Upper lobe of left lung (tissue), 6 donors: ENCODE measurements at places on chromosomes 1 and 21. TPM values are rescaled to one million over a fixed set of nuclear protein-coding genes. Genes with fewer than 3 reads are reported as not detected.

ACTN2 gene
- 1.4 TPM for total RNA-seq

LORICRIN gene
- total RNA-seq = not detected

REN gene
- total RNA-seq = 0.64 TPM

FOXO6 gene
- total RNA-seq = 0.31 TPM

TDRD10 gene
- total RNA-seq = 6.2 TPM

CDCA8 gene
- 2.0 TPM for total RNA-seq

A3GALT2 gene
- 0.91 TPM for total RNA-seq

HYI gene
- 259 TPM for total RNA-seq

C1orf167 gene
- 11.4 TPM for total RNA-seq

MUTYH gene
- total RNA-seq = 22.3 TPM

HFM1 gene
- 0.30 TPM for total RNA-seq

BEND5 gene
- 14.5 TPM for total RNA-seq

DNA sequence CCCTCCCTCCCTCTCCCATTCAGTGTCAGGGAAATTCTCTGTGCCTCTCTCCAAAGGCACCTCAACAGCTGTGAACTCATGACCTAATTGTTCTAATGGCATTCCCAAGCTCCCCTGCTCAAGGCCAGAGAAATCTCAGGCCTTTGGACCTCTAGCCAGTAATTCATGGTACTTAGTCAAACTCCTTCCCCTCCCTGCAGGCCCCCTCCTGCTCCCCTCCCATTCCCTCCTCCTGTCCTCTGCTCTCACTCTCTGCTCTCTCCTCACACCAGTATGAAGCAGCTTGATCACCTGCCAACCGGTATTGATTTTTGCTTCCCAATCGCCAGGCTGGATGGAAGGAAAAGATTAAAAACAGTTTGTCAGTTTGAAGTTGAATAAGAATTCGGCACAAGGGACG, 370.5 kb upstream of the PBX1 start:
- DNase-seq = no peak

GRCh38 chr1:156840186-156840897, 18.6 kb downstream of the INSRR start:
- DNase-seq = no peak

GRCh38 chr1:246193537-246193936, 313.5 kb downstream of the SMYD3 start:
- DNase-seq = no peak

- DNase-seq = no peak
Observed at GRCh38 chr1:174005032-174005431, 17.1 kb downstream of the RC3H1 start.

DNA sequence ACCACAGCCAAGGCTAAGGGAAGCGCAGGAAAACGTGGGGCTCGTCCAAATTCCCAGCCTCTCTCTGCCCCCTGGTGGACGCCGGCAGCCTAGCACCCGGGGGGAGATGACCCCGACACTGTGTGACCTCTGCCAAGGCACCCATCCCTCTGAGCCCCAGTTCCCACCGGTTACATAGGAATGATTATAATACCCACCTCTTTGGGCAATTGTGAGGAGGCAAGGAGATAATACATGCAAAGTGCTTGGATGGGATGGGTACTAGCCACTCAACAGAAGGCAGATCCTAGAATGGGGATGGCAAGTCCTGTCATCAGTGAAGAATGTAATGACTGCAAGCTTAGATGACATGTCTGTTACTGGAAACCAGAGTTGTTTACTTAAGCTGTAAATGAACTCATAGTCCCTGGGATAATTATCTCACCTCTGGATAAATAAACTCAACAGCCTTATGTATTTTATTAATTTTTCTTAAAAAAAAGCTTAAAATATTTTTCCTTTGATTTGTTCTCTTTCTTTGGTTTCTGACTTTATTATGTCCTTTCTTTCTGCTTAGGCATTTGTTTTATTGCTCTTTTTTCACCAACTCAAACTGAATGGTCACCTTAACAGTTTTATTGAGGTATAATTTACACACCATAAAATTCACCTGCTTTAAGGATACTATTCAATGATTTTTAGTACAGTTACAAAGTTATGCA, 11.3 kb upstream of the BMP8B start:
- DNase-seq = peak; percentile 92

DNA sequence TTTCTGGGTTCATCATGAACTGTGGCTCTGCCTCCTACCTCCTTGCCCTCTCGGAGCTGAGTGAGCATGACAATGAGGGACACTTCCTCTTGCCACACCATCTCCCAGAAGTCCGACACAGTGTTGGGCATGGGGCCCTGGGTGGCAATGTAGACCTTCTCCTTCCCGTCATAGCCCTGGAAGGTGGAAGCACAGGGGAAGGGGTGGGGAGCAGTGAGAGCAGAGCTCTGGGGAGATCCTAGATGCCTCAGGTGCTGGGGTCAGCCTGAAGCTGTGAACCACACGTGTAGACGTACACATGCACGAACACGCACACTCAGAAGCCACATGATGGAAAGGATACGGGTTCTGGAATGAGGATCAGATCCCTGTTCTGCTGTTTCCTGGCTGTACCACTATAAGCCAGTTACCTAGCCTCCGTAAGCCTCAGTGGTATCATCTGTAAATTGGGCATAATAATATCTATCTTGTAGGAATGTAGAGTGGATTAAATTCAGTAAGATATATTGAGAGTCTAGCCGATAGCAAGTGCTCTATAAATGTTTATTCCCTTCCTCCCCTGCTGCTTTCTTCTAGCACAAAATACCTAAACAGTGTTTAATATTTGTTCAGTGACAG, 6.1 kb downstream of the PTPN7 start:
- no peak for DNase-seq

DNA sequence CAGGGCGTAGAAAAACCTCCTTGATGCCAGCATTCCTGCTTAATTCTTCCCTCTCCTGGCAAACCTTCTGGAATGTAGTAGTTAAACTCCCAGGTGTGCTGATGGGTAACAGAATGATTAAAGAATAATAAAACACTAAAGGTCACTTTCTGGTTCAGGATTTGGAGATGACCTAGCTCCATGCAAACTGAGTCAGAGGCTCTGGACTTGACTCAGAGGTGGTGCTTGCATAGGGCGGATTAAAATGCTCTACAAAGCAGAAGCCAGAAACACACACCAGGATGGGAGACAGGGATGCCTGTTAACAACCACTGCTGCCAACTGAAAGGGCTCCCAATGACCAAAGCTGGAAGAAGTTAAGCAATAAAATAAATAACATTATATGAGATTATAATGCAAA, 41.5 kb downstream of the KRTAP19-8 start:
- no peak for DNase-seq

DNA sequence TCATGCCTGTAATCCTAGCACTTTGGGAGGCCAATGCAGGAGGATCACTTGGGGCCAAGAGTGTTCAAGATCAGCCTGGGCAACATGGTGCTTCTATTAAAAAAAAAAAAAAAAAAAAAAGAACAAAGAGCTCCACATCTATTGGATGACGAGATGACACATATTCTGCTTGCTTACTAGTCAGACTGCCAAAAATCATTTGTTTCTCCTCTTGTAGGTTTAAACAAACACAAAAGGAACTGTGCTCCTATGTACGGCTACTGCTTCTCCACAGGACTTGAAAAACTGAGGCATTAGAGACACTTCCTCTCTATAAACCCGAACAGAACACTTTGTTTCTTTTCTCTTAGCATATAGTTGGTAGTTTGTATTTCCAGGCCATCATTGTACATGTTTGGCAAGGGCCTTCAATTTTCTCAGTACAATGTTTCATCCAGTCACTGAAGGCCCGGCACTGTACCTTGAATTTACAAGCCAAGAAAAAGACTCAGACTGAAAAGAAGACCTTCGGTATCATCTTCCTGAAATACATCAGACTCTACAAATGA, 6.0 kb downstream of the TRIT1 start:
- no peak for DNase-seq

DNA sequence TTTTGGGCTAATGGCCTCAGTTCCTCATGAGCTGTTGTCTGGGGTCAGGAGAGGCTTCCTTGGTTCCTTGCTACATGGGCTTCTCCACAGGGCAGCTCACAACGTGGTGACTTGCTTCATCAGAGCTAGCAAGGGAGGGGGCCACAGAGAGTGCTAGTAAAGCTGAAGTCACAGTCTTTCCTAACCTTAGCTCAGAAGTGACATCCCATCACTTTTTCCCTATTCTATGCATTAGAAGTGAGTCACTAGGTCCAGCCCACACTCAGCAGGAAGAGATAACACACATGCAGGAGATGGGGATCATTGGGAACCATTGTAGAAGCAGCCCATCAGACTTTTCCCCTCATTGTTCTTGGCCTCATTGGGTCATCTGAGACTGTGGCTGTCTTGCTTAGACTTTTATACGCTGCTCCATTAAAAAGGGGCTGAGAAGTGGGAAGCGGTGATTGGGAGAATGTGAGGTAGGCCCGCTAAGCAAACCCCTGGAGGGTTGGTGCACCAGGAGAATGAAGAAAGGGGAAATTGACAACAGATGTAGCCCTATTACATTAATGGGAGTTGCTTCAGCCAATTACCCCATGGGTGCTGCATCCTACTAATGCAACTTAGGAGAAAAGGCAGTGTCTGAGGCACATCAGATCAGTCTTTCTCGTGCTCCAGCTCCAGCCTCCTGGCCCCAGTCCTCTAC, 22.1 kb upstream of the IGSF21 start:
- DNase-seq = no peak

DNA sequence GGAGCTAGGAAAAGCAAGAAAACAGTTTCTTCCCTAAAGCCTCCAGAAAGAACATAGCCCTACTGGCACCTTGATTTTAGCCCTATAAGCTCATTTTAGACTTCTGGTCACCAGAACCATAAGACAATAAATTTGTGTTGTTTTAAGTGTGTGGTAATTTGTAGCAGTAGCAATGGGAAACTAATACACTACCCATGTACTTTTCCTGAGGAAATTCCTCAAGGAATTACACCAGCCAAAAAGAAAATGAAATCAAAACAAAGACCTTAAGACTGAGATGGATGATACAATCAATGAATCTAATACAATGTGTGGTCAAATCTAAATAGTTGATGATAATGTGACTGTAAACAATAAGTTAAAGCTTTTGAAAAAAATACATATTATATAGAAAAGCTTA, 11.8 kb downstream of the VAMP4 start:
- no peak for DNase-seq

DNA sequence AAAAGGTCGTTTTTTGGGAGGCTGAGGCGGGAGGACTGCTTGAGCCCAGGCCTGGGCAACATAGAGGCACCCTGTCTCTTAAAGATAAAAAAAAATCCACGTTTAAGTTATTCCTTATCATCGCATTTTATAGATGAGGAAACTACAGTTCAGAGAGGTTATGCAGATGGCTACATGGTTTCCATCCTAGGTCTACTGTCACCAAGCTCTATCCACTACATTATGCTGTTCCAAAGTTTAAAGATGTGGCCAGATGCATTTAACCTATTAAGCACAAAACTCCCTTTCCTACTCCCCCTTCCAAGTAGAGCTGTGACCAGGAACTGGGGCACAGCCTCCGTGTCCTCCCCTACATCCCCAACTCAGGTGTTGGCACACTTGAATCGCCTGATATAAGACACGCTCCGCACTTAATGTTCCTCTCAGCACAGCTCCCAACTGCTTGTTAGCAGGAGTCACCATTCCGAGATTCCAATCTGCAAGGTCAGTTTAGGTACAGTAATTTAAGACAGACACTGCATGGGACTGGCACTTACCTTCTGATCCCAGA, 1.3 kb downstream of the TAF5L start:
- DNase-seq = no peak

GRCh38 chr1:207695891-207696290, 51.0 kb downstream of the CR1L start:
- no peak for DNase-seq

- DNase-seq = no peak
Observed at GRCh38 chr1:196155586-196155985, 452.7 kb downstream of the KCNT2 start.

DNA sequence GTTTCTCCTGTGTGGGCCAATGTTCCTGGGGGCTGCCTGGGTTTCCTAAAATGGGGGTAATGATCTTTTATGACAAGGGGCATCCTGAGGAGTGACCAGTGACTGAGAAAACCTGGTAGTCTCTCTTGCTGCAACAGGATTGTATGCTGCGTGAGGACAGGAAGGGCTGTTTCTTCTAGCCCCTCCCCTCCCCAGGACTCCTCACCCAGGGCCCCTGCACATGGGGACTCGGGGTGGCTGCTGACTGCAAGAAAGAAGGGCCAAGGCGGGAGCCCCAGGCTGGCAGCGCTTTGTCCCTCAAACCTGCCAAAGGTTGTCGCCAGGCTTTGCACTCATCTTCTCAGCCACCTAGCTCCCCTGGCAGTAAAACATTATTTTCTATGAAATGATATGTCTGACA, 442.4 kb downstream of the CAMTA1 start:
- peak; percentile 17 for DNase-seq

DNA sequence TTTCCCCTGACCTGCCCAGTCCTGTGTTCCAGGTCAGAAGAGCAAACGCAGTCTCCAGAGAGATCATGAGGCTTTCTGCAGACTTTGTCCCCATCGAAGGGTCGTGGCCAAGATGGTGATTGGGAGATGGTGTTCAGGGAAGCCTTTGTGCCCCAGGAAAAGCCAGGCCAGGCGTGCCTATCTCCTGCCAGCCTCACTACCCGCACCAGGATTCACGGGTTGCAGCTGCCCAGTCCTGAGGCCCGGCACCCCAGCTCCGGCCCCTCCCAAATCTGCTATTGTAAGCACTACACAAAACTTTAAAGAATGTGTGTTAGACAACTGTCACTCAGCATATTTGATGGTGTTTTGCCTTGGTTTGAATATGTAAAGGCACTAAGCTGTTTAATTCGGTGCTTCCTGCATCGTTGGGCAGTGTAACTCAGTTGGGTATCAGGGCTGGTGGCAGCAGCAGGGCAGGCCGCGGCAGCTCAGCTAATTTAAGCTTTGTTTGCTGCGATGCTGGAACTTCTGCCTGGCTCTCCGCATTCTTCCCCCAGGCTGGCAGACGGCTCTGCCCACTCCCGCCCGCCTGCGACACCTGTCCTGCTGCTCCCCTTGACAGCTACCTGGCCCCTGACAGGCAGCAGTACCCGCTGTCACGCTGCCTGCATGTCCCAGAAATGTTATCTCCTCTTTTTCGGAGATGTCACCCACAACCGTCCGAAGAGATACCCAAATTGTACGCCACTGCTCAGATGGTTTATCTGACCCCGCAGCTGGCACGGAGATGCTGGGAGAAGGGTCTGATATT, 209.0 kb upstream of the VAMP3 start:
- DNase-seq = no peak

GRCh38 chr1:201361652-201362504, 15.6 kb downstream of the TNNT2 start:
- peak; percentile 47 for DNase-seq

GRCh38 chr1:91120421-91120820, 98.6 kb upstream of the ZNF644 start:
- peak; percentile 71 for DNase-seq

- DNase-seq = no peak
Observed at GRCh38 chr1:101506541-101507164, 269.8 kb downstream of the S1PR1 start.

DNA sequence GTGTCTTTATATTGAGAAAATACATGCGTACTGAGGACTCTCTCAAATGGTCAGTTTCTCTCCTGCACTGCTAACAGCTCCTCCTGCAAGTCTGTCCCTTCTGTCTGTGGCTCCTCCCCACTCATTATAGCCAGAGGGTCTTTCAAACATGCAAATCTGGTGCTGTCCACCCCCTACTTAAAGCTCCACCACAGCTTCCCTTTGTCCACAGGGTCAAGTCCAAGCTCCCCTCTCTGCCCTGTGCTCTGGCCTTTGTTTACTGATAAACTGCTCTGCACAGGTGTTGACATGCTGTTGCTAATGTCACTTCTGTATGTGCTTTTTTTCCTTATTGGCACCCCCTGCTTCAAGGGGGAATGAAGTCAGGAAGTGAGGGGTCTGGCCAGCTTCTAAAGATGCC, 47.7 kb upstream of the GPR37L1 start:
- no peak for DNase-seq

- no peak for DNase-seq
Observed at GRCh38 chr1:115837341-115837739, 3.6 kb downstream of the NHLH2 start.

- no peak for DNase-seq
Observed at GRCh38 chr1:74467786-74468377, 44.5 kb downstream of the LRRC53 start.
